Chondrocyte (in vitro differentiated cells): ENCODE measurements at places on chromosomes 4 and X.

DNA sequence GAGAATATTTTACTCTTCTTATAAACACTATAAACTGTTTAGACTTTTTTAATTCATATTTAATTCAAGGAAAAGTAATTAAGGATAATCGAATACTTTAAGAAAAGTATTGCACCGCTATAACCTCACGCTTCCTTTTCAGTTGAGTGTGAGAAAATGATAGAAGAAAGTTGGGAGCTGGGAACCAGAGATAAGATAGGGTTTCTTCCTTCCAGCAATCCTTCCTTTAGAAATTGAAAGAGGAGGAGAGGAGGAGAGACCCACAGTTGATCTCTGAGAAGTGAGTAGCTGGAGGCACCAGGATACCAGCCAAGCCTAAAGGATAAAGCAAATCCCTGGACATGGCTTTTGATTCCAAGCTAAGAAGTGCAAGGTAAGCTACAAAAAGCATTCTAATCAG, 242.3 kb upstream of the NOCT start:
- H3K4me1 ChIP-seq: peaks cover 6% of the 10 kb centered on the region
- H3K4me3 ChIP-seq: no peak overlapping the region
- H3K36me3 ChIP-seq: no peaks in the 10 kb centered on the region
- no peak overlapping the region for H3K27ac ChIP-seq
- no peaks in the 10 kb centered on the region for H3K27me3 ChIP-seq

- H3K27ac ChIP-seq: no peak overlapping the region
- no peak overlapping the region for H3K4me3 ChIP-seq
- no peak for DNase-seq
- H3K4me1 ChIP-seq: no peaks in the 10 kb centered on the region
- peaks cover 21% of the 10 kb centered on the region for H3K27me3 ChIP-seq
- no peaks in the 10 kb centered on the region for H3K36me3 ChIP-seq
These were observed 16.6 kb upstream of the PTCHD1 start for GRCh38 chrX:23317799-23318724.

DNA sequence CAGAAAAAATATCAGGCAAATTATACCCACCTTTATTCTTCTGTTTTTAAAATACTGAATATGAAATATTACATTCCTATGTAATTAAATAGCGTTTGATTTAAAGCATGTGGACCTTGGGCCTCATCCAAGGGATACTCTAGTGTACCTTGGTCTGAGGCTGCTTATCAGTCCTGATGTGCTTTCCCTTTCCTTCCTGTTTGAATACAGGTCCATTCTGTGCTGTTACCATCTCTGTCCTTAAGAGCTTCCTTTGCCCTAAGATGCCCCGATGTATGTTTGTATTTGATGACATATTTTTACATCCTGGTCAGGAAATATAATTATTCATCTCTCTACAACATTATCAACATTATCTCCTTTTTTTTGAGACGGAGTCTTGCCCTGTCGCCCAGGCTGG, 24.1 kb downstream of the FAT4 start:
- DNase-seq: no peak
- H3K27ac ChIP-seq: no peak overlapping the region
- H3K36me3 ChIP-seq: peaks cover 2% of the 10 kb centered on the region
- H3K27me3 ChIP-seq: no peaks in the 10 kb centered on the region
- H3K4me3 ChIP-seq: no peak overlapping the region
- H3K4me1 ChIP-seq: peaks cover 13% of the 10 kb centered on the region

DNA sequence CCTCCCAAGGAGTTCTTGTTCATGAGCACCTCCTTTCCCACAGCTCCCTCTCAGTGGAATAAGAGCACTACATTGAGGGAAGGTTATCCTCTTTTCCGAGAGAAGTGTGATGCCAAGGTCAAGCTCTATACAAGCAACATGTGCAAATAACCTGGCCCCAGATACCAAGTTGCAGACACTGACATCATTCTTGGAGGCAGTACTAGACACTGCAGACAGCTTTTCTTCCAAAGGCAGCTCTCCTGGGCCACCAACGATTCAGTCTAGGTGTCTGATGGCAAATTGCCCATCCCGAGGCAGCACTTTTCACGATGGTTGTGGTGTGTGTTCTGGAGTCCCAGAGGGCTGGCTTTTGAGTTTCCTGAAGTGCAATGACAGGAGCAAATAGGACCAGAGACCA, 384.9 kb downstream of the TLL1 start:
- H3K27me3 ChIP-seq: peaks cover 35% of the 10 kb centered on the region
- H3K4me1 ChIP-seq: no peaks in the 10 kb centered on the region
- no peak for DNase-seq
- H3K27ac ChIP-seq: no peak overlapping the region
- H3K4me3 ChIP-seq: no peak overlapping the region
